Kasumi-1 (cell line): ENCODE measurements at places on chromosomes 11 and 22.

DNA sequence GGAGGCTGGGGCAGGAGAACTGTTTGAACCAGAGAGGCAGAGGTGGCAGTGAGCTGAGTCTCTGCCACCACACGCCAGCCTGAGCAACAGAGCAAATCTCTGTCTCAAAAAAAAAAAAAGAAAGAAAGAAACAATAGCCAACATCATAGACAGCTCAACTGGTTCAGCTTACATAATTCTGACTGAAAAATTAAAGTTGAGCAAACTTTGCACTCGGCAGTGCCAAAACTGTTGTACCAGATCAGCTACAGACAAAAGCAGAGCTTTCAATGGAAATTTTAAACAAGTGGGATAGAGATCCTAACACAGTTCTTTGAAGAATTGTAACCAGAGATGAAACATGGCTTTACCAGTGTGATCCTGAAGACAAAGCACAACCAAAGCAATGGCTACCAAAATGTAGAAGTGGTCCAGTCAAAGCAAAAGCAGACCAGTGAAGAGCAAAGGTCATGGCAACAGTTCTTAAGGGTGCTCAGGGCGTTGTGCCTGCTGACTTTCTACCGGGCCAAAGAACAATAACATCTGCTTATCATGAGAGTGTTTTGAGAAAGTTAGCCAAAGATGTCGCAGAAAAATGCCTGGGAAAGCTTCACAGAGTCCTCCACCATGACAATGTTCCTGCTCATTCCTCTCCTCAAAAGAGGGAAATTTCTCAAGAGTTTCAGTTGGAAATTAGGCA lies 59.3 kb downstream of the TTC28 start:
- no peak for DNase-seq

DNA sequence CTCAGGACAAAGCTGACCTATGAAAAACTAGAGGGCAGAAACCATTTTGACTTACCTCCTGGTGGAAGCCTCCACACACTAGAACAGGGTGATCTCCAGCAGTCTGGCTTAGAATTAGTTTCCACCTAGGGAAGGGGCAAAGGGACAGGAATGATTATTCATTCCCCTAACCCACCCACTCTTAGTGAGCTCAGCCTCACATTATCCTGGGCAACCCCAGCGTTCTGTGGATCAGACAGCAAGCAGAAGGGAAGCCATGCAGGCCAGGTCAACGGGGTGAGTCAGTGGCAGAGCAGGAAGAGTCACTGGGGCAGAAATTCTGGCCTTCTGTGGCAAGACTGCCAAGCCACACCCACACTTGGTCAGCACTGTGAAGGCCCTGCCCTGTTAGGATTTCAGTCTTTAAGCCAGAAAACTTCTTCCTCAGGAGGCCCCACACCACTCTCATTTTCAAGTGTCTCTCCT lies 10.5 kb downstream of the NUMA1 start:
- no peak for DNase-seq

DNA sequence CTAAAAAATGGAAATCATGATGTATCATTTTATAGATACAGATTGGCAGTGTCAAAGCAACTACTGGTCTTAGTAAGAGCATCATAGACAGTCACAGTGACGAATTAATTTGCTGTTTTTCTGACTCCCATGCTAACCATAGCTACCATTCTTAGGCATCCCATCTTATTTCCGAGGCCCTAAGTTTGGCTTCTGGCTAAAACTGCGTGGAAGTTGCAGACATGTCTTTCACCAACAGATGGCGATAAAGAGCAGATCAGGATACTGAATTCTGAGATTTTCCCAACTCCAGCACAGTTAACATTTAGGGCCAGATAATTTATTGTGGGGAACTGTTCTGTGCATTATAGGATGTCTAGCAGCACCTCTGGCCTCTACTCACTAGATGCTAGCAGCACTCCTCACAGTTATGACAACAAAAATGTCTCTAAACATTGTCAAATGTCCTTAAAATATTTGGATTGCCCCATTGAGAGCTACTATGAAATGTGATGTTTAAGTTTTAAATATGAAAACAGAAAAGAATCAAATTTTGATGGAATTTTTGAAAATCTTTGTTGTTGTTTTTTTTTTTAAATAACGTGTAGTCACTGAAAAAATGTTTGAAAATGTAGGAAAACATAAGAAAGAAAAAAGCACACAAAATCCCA lies 16.3 kb downstream of the OR2AG2 start:
- DNase-seq: peak; percentile 57

DNA sequence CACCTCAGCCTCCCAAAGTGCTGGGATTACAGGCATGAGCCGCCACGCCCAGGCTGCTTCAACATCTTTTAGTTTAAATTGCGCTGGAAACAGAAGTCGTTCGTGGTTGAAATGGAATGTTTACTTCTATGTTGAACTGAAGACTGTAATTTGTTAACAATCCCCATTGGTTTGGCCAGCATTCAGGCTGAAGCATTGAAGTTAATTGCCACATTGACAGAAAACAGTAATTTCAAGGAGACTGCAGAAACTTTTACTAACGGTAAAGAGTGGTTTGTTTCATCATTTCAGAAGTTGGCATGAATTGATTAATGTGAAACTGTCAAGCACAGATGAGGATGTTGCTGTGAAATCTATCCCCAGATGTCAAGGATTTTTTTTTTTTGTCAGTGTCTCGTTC lies 14.2 kb downstream of the AP5B1 start:
- peak; percentile 6 for DNase-seq

DNA sequence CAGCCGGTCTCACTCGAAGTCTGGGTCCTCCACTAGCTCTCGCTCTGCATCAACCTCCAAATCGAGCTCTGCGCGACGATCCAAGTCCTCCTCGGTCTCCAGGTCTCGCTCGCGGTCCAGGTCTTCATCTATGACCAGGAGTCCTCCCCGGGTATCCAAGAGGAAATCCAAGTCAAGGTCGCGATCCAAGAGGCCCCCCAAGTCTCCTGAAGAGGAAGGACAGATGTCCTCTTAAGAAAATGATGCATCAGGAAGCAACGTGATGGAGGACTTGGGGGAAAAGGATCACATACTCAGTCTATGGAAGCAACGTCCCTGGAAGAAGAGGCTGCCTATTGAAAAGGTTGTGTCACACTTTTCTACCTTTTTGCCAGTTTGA lies 1.1 kb downstream of the SRSF8 start:
- peak; percentile 76 for DNase-seq

- DNase-seq: no peak
Observed at GRCh38 chr11:86115542-86116385, 46.9 kb upstream of the PICALM start.

DNA sequence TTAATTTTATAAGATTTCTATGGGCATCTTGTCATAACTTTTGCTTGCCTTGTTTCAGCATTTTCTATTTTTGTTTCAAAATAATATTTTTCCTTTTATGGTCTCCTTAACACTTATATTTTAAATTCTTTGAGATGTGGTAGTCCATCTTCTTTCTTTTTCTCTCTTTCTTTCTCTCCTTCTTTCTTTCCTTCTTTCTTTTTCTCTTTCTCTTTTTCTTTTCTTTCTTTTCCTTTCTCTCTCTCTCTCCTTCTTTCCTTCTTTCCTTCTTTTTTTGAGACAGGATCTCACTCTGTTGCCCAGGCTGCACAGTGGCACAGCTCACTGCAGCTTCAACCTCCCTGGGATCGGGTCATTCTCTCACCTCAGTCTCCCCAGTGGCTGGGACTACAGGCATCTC lies 36.1 kb upstream of the OR10G7 start:
- no peak for DNase-seq

DNA sequence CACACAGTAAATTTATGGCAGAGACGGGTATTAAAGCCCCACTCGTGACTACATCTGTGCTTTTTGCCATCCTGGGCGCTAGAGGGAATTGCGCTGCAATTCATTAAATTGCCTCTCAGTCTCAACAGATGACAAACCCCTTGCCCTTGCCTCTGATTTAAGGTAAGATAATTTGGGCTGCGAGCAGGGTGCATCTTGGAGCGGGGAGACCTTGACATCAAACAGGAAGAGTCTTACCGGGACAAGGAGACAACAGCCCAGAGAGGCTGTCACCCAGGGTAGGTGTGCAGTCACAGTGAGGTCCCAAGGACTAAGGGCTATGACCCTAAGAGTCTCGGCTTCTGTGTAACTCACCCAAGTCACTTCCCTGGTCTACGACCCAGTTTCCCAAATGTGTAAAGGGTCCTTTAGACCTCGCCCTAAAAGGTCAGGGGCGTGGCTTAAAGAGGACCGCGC lies 449 bp upstream of the TOM1 start:
- peak; percentile 41 for DNase-seq

DNA sequence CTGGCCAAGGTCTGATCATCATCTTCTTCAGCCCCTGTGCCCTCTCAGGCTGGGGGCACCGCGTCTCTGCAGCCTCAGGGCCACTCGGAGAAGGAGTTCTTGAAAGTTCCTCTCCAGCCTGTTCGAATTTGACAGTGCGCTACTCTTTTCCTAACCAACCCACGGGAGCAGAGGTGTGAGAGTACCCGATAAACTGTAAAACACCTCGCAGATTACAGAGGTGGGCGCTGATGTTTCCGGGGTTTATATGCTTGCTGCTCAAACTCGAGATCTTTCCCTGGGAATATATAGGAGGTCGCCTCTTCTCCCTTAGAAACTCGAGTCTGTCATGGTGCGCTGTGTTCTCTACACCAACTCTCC lies 515 bp downstream of the CTR9 start:
- DNase-seq: peak; percentile 25

DNA sequence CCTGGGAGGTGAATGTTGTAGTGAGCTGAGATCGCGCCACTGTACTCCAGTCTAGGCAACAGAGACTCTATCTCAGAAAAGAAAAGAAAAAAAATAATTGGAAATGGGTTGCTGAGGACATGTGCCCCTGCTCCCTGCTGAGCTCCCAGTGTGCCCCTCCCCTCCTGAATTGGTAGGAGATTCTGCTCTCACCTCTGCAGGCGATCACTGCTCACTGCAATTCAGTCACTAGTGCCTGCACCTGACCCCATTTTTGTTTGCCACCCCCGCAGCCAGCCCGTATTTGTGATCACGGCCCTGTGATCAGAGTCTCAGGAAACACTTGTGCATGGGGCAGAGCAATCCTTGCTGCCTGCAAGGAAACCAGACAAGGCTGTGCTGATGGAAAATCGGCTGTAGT lies 16.3 kb upstream of the SEC14L3 start:
- DNase-seq: no peak
